NCI-H748 treated with DMSO at 0.1 percent for 48 hours (cell line): ENCODE measurements at places on chromosomes 2 and 18.

- no peak for DNase-seq
These were observed 11.1 kb downstream of the PROC start for GRCh38 chr2:127429291-127429690.

- DNase-seq, result no peak
These were observed 820 bp downstream of the MTCL1 start for GRCh38 chr18:8705961-8706790.

- DNase-seq, result no peak
These were observed 52.0 kb downstream of the FTCDNL1 start for GRCh38 chr2:199798831-199799580.

DNA sequence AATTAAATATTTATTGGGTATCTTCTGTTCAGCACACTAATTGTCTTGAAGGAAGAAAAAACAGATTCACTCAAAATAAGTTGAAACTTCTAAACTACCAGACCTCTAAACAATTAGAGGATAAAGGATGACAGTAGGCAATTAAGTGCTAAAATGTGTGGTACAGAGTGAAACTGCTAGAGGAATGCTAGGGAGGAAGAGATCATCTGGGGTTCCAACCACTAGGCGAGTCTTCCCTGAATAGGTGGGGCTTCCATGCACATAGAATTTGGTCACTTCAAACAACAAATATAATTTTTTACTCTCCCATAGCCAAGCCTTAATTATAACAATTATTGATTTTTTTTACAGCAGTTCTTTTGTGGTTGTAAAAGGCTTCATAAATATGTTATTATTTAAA lies 559.0 kb upstream of the ZEB2 start:
- no peak for DNase-seq

DNA sequence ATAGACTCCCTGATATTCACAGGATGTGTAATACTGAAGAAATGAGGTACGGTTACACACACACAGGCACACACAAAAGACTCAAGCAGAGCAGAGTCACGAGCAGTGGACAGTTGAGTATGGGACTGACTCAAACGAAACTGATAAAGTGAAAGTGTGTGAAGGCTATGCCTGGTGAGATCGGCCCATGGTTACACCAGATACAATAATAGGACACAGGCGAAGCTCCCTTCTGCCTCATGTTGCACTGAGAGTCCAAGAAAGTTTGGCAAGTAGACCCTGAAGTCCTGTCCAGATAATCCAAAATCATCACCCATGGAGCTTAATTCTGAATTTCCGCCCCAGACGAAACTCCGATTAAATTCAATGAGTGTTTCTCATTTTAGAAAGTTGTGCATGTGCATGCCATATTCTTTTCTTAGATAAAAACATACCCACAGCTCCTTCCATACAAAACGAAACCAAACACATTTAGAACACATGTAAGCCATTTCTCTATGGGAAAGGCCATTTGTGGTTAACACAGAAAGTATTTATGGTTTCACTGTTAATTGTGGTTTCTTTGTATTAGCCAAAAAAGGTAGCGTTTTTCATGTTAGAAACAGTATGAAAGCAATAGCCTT lies 567.6 kb downstream of the PLCL1 start:
- no peak for DNase-seq

- no peak for DNase-seq
These were observed 24.6 kb upstream of the NOTO start for GRCh38 chr2:73177645-73178255.

DNA sequence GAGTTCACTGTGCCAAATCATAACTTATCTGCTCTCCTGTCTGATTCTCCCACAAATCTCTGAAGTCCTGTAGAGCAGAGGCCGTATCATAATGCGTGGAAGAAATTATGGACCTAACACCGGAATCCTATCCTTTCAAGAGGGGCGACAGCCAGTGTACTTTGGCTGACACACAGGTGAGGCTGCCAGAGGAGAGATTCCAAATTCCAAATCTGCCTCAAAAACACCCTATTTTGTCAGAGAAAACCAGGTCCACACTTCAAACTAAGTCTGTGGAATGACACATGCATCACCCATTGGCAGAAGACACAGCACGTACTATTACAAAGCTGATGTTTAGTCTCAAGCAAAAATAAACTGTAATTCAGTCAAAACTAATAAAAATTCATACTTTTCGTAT lies 139.2 kb upstream of the PID1 start:
- DNase-seq, result no peak

GRCh38 chr2:202064881-202065230 lies 8.2 kb upstream of the KIAA2012 start:
- no peak for DNase-seq
